ENCODE measurements at places on chromosomes 16 and 17.

DNA sequence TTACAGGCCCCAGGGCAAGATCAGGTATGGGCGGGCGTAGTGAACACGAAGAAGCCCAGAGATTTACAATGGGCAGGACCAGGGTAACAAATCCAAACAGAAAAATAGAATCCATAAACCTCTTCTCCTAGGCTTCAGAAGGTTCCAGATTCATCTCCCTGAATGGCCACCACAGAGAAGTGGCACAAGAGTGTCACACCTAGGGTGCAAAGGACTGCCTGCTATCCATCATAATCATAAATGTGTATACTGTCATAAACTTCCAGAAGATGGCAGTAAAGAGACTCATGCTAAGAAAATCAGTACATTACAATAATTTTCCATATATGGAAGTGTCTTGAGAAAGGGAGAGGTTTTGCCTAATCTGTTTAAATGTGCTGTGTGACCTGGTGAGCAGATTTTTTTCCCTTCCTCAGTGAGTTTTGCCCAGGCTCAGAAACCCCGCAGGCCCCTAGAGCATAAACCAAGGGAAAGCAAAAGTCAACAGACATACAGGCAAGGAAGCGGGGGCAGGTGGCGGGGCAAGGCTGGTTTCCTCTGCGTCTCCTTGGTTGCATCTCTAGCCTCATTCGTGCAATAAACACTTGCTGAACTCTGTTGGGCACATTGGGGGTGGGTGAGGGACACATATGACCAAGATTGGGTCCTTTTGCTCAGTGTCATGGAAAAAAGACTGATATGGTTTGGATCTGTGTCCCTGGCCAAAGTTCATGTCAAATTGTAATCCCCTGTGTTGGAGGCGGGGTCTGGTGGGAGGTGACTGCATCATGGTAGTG is 92.0 kb upstream of the CDH5 start:
- DNase-seq, result no peak

- DNase-seq, result no peak
These were observed 38.2 kb upstream of the TMEM97 start for GRCh38 chr17:28280826-28281225.

DNA sequence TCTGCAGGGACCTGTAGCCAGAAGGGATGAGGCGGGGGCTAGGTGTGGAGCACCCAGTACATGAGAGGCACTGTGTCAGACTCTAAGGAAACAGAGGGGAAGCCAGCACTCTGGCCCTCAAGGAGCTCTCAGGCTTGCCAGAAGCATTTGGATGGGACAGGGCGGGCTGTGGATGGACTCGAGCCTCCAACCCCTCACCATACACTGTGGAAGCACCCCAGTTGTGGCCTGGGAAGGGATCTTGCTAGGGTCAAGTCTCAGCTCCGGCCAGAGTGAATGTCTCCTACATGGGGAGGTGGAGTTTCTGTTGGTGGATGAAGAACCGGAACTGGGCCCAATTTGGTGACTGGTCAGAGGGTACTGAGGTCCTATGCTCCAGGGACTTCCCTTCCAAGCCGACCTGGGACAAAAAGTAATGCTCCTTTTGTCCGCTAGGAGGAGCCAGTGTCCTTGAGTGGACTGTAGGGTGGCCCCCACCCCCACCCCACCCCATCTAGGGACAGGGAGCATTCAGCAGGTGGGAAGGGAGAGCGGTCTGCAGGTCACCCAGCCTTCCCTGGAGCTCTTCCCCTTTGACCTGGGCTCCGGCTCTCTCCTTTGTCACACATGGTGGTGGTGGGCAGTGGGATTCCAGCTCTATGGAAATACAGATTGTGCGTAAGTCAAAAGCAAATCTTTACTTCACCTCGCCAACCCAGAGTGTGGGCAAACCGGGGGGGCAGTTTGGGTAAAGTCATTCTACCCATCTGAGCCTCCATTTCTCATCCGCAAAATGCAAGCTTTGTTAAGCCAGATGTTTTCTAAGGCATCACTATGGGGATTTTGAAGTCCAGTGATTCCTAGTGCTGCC is 20.4 kb upstream of the PHB1 start:
- no peak for DNase-seq

DNA sequence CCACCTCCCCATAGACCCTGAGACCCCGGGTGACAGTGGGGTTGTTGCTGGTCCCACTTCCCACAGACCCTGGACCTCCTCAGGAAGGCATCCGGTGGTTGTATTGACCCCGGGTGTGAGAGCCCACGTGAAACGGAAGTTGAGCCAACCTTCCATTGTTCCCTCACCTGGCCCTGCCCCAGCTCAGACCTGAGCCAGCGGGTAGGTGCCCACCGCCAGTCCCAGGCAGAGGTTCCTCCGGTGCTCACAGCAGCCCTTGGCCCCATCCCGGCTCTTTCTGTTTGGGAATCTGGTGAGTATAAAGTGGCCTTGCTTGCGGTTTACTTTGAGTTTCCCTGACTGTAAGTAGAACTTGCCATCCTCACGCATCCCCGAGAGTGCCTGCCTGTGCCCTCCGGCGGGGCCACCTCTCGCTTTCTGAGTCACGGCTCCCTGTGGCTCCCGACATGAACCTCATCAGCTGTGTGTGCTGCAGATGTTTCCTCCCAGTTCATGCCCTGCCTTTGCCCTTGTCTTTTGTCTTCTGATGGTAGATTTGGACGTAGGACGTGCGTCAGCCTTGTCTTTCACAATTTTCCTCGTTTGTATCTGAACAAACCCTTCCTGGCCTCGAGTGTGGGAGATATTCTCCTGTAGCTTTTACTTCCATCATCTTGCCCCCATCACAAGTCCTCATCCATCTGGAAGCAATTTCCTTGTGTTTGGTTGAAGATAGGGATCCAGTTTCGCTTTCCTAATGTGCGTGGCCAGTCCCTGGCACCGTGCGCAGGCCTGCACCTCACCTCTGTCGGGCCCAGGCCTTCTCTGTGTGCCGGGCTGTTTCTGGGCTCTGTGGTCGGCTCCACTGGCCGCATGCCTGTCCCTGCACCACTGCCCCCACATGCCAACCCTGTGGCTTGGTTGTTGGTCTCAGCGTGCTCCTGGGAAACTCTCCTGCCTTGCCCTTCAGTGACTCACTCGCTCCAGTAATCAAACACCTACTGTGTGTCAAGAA is 76.0 kb downstream of the METRNL start:
- DNase-seq, result no peak

DNA sequence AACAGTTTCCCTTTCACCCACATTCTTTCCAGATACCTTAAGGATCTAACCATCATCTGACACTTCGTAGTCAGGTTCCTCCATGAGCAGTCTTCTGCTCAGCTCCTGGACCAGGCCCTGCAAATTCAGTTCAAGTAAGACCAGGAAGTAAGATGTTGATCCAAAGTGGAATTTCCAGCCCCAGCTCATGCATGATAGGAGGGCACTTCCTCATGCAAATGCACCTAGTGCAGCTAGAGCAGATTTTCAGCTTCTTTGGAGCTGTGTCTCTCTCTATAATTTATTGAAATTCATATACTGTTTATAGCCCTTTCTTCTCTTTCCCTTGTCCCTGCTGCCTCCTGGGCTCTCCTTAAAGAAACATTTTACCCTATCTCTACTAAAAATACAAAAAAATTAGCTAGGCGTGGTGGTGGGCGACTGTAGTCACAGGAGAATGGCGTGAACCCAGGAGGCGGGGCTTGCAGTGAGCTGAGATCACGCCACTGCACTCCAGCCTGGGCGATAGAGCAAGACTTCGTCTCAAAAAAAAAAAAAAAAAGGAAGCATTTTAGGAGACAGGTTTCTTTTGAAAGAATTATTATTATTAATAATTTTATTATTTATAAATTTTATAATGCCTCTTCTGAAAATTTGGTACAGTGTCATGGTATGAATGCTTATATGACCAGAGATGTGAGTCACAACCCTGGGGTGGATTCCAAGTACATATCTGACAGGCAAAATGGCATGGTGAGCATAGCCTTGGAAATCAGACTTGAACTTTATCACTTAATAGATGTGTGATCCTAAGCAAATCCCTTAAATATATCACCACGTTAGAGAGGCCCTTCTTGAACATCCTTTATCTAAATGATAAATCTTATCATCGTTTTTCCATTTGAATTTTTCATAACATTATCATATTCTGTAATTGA is 94.3 kb downstream of the SSH2 start:
- DNase-seq, result no peak

DNA sequence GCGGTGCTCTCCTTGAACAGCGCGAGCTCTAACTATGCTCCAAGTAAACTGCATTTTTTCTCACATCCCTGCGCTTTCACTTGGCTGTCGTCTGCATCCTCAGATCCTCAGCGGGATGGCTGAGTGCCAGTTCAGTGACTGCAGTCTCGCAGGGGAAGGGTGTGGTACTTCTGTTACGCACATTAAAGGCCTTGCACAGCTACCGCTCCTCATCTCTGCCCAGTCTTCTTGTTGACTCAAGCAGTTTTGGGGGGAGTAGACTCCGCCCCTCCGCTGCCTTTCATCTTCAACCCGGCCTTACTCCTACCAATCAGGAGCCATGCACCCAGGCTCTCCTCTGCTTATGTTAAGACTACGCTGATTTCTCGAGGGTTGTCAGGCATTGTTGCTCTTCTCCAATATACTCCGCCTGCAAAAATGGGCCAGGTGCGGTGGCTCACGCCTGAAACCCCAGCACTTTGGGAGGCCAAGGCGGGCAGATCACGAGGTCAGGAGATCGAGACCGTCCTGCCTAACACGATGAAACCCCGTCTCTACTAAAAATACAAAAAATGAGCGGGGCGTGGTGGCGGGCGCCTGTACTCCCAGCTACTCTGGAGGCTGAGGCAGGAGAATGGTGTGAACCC is 10.0 kb downstream of the ATP5PD start:
- peak; percentile 89 for DNase-seq

DNA sequence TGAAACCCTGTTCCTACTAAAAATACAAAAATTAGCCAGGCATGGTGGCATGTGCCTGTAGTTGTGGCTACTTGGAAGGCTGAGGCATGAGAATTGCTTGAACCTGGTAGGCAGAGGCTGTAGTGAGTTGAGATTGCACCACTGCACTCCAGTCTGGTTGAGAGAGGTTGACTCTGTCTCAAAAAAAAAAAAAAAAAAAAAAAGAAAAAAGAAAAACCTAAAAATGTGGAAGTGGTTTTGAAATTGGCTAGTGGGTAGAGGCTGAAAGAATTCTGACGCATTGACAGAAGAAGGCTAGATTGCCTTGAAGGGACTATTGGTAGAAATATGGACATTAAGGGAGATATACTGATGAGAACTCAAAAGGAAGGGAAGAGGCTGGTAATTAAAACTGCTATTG is 33.6 kb upstream of the CPPED1 start:
- no peak for DNase-seq

DNA sequence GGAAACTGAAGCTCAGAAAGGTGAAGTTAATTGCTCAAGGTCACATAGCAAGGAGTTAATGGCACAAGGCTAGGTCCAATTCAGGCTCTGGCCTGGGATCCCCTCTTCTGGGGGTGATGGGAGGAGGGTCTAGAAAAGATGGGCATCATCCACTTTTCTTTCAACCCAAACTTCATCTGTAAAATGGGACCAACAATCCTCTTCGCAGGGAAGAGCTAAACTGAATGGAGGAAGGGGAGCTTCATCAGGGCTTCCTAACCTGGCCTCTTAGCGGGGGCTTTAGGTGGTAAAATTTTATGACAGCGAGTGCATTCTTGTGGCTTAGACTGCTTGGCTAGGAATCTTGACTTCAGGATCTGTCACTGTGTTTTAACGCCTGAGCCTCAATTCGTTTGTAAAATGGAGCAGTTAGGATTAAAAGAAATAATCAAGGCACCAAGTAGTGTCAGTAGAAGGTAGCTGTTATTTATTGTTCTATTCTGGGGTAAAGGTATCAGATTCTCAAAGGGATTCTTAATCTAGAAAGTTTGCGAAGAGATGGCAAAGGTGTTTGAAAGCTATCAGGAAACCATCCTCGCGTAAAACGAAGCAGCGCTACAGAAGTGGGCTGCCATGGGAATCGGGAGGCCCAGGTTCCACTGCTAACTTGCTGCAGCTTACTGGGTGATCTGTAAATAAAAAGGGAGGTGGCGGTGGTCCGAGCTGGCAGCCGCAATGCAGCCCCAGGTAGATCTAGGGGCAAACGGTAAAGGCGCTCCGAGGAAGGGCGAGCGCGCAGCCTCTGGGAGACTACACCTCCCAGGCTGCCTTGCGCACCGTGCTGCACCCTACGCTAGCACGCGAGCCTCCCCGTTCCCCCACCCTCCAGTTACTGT is 1.5 kb upstream of the SRCAP start:
- DNase-seq, result no peak

- DNase-seq, result no peak
These were observed 13.7 kb downstream of the DYNLL2 start for GRCh38 chr17:58096892-58097291.

Measured in activated effector memory CD4-positive, alpha-beta T cell treated with Interleukin-2 at 50 U/mL for 16 hours (primary cell).